Activated T-helper 1 cell treated with anti-CD3 and anti-CD28 coated beads, Interleukin-2, amount 50 U/mL, for 16 hours (primary cell): ENCODE measurements at places on chromosomes 3 and 15.

GRCh38 chr3:36451816-36452215 lies 71.5 kb downstream of the STAC start:
- DNase-seq: no peak

GRCh38 chr15:68313501-68314410 lies 36.2 kb downstream of the FEM1B start:
- DNase-seq: no peak

DNA sequence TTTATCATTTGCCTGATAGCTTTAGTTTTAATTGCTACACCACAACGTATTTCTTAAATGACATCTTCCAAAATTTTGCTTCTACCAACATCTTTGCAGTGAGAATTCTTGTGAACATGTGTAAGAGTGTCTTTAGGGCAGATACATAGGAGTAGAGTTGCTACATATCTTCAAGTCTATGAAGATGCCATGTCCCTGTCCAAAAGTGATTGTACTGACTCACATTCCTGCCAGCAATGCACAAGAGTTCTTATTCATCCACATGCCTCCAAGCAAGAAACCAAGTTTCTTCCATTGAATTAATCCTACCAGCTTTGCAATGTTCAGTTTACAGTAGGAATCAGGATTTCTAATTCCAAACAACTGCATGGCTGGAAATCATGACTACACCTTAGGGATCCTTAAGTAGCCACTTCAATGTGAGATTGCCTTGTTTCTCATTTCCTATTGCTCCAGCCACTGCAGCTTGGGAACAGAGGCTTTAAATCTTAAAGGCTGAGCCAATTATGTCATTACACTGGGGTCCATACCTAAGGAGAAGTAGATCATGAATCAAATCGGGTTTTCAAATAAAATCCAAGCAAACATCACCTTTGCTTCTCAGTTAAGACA lies 44.5 kb downstream of the BCL2L10 start:
- no peak for DNase-seq

DNA sequence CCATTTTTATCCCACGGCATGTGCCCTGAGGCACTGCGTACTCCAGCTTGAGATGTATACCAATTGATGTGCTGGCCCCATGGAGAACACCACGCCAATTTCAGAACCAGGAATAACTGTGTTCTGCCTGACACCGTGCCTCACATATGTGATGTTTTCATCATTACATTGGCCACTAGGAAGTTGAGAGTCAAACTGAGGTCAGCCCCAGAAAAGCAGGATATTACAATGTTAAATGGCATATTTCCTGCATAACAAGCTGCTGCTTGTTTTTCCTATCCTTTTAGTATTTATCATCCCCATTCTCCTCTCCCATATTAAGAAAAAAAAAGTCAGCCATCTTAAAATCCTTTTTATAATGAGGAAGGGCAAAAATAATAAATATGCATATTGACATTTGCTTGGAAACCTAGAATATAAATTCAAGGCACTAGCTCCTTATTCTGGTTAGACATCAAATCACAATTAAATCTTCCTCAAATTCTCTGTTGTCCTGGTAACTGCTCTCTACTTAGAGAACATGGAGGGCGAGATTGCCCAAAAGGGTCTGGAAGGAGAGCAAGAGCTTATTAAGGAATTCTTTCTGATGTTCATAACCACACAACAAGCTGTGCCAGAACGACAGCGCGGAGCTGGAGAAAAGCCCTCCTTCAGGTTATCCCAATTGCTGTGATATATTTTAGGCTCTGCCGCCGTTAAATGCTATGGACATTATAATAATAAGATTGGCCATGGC lies 112.6 kb downstream of the UACA start:
- DNase-seq: no peak

DNA sequence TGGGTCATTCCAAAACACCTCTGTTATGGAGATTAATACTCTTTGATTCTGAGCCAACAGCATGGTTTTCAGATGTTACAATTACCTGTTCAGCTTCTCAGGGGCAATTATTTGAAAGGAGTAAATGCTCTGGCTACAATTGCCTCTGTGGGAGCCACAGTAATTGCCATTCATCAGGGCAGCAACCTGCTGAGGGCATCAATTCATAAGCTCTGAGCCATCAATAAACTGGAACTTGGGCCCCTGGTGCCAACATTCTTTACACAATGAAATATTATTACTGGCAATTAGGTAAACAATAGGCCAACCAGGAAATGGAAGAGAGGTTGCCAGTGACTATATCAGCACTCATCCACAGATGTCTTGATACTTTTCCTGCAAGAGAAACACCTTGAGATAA lies 660.8 kb downstream of the MECOM start:
- no peak for DNase-seq

- no peak for DNase-seq
Observed at GRCh38 chr15:35061825-35062737, 23.0 kb downstream of the NANOGP8 start.

DNA sequence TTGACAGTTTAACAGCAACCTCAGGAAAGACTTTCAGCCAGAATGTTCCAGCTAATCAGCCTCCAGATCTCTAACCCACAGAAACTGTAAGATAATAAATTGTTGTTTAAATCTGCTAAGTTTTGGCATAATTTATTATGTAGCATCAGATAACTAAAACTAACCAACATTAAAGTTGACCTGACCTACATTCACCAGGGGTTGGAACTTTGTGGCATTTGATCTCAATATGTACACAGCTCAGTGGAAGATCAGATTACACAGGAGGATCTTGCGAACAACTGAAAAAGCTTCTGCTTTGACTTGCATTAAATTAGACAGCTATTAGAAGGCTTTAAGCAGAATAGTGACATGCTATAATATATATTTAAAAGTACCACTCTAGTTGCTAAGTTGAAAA lies 91.4 kb upstream of the POU1F1 start:
- DNase-seq: no peak

DNA sequence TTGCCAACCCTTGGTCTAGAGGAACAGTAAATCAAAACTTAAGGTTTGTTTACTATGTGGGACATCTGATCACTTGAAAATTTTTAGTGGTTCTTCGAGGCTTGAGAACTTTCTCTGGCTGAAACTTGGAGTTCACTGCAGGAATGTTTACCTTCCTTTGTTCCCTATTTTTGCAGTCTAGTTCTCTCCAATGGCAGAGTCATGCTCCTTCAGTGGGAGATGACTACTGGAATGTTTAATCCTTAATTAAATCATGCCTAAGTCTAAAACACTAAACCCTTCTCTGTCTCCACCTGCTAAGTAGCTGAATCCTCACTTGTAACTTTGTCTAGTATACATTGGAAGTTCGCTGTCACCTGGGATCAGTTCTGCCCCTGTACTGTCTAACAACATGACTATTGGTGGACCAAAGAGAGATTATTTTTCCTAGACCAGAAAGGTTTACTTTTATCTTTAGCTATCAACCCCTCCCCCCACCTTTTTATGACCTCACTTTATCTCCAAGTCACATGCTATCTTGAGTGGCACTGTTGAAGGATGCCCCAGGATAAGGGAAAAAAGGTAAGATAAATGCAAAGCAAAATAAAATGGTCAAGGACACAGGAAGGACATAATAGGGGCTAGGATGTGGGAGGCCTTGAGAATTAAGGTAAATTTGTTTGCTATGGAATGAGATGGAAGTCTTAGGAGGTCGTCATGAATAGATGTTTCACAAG lies 1.2 kb upstream of the ZNF609 start:
- DNase-seq: no peak
